ENCODE measurements at places on chromosomes 5 and 9. TPM values are rescaled to one million over a fixed set of nuclear protein-coding genes. Genes with fewer than 3 reads are reported as not detected.

The CARTPT gene
- total RNA-seq = not detected

The LPAR1 gene
- 67.6 TPM for total RNA-seq

The CHMP5 gene
- 53.4 TPM for total RNA-seq

The OTP gene
- not detected for total RNA-seq

The LECT2 gene
- not detected for total RNA-seq

The CBY3 gene
- not detected for total RNA-seq

The NOXA1 gene
- 12.5 TPM for total RNA-seq

The GRIN3A gene
- total RNA-seq = 0.05 TPM

The F2RL2 gene
- total RNA-seq = not detected

The F12 gene
- total RNA-seq = 1.3 TPM

The NUTM2F gene
- total RNA-seq = not detected

The TTC33 gene
- 12.6 TPM for total RNA-seq

The TMED9 gene
- total RNA-seq = 137 TPM

The RAB3C gene
- 5.8 TPM for total RNA-seq

The UBTD2 gene
- total RNA-seq = 14.6 TPM

The DNAH5 gene
- total RNA-seq = 13.3 TPM

The FBP1 gene
- total RNA-seq = 231 TPM

The MEF2C gene
- total RNA-seq = 57.7 TPM

The CRHBP gene
- total RNA-seq = 2.0 TPM

The DOCK2 gene
- 22.4 TPM for total RNA-seq

The FOXD4L5 gene
- total RNA-seq = 0.21 TPM

The TERT gene
- total RNA-seq = not detected

The TJP2 gene
- 197 TPM for total RNA-seq

The TMOD1 gene
- 29.3 TPM for total RNA-seq

The FAM81B gene
- 0.57 TPM for total RNA-seq

Measured in ureter (tissue), 1 donor.